Progenitor cell of endocrine pancreas (in vitro differentiated cells): ENCODE measurements at places on chromosomes 3 and 15. TPM values are rescaled to one million over a fixed set of nuclear protein-coding genes. Genes with fewer than 3 reads are reported as not detected.

GRCh38 chr3:136141891-136142290, 54.2 kb downstream of the MSL2 start:
- peaks cover 13% of the 10 kb centered on the region for H3K4me1 ChIP-seq
- H3K36me3 ChIP-seq = peaks cover 22% of the 10 kb centered on the region
- peak overlapping the region; percentile 53 for H3K27ac ChIP-seq
- DNase-seq = no peak
- H3K27me3 ChIP-seq = no peaks in the 10 kb centered on the region

DNA sequence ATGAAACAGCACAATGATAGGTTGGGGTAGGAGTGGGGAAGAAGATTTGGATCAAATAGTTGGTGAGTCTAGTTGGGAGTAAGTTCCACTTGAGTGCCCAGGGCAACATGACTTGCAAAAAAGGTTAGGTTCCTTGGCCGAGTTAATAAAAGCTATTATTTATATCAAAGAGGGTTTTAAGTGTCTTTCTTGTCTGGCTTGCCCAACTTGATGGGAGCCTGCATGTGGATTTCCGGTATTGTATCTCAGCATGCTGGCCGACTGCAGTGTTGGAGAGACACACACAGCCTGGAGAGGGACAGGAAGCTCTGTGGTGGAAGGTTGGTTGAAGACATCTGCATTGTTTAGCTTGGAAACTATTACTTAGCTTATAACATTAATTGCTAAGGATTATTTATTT, 449.5 kb upstream of the TBL1XR1 start:
- no peaks in the 10 kb centered on the region for H3K36me3 ChIP-seq
- no peak overlapping the region for H3K27ac ChIP-seq
- DNase-seq = no peak

DNA sequence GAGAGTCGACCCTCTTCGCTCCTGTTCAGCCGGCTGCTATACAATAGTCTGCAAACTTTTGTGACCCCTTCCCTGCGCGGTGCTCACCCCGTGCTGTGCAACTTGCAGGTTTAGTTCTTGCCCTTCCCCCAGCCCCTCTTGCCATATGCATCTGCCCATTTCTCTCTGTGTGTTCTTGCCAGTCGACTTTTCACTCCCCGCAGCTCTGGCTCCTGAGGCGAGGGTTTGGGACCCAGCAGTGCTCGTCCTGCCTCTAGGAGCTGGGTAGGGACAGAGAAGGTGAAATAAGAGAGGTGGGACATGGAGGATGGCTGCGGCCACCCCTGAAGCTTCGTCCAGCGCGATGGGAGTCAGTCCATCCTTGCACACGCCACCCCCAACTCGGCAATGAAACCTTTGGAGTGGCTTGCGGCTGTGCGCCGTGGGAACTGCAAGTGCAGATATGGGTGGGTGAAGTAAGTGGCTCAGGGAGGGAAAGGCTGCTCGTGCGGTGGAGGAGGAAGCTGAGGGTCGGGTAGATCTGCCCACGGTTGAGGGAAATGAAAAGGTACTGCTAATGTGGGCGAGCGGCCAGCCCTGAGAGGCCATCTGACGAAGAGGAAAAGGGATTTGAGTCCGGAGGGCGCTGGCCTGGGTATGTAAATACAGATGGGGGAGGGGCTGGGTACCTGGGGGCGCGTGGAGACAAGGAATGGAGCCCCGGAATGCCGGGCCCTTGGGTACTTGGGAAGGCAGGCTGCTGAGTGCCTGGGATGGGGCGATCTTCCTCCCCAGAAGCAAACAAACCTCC, 1.0 kb downstream of the LRRC3B start:
- no peak overlapping the region for H3K27ac ChIP-seq
- no peak for DNase-seq
- H3K4me1 ChIP-seq = peaks cover 21% of the 10 kb centered on the region
- H3K36me3 ChIP-seq = no peaks in the 10 kb centered on the region
- peaks cover 76% of the 10 kb centered on the region for H3K27me3 ChIP-seq

GRCh38 chr15:64909546-64909945, 2.2 kb upstream of the ANKDD1A start:
- no peak overlapping the region for H3K4me3 ChIP-seq
- no peak for DNase-seq
- no peak overlapping the region for H3K27ac ChIP-seq
- H3K4me1 ChIP-seq = peaks cover 5% of the 10 kb centered on the region
- H3K36me3 ChIP-seq = no peaks in the 10 kb centered on the region

DNA sequence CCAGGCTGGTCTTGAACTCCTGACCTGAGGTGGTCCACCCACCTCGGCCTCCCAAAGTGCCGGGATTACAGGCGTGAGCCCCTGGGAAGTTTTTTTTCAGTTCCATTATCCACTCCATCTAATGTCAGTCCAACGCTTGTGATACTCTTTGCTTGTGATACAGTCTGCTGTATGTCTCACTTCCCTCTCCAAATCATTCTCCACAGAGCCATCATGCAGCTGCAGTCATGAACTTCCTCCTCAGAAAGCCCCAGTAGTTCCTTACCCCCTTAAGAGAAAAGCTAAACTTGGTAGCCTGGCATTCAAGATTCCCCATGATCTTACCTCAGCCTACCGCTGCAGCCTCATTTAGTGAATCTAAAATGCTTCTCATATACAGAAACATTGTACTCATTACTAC, 2.3 kb downstream of the ARPC4 start:
- peaks cover 16% of the 10 kb centered on the region for H3K4me1 ChIP-seq
- DNase-seq = no peak
- H3K27me3 ChIP-seq = no peaks in the 10 kb centered on the region
- H3K36me3 ChIP-seq = peaks cover 15% of the 10 kb centered on the region
- H3K4me3 ChIP-seq = peak overlapping the region; percentile 71

GRCh38 chr3:161800985-161801559, 304.5 kb downstream of the OTOL1 start:
- H3K27ac ChIP-seq = no peak overlapping the region
- no peaks in the 10 kb centered on the region for H3K4me1 ChIP-seq

GRCh38 chr3:14546041-14546440, 5.9 kb upstream of the GRIP2 start:
- DNase-seq = no peak
- peaks cover 6% of the 10 kb centered on the region for H3K4me1 ChIP-seq
- no peak overlapping the region for H3K27ac ChIP-seq
- H3K4me3 ChIP-seq = no peak overlapping the region

DNA sequence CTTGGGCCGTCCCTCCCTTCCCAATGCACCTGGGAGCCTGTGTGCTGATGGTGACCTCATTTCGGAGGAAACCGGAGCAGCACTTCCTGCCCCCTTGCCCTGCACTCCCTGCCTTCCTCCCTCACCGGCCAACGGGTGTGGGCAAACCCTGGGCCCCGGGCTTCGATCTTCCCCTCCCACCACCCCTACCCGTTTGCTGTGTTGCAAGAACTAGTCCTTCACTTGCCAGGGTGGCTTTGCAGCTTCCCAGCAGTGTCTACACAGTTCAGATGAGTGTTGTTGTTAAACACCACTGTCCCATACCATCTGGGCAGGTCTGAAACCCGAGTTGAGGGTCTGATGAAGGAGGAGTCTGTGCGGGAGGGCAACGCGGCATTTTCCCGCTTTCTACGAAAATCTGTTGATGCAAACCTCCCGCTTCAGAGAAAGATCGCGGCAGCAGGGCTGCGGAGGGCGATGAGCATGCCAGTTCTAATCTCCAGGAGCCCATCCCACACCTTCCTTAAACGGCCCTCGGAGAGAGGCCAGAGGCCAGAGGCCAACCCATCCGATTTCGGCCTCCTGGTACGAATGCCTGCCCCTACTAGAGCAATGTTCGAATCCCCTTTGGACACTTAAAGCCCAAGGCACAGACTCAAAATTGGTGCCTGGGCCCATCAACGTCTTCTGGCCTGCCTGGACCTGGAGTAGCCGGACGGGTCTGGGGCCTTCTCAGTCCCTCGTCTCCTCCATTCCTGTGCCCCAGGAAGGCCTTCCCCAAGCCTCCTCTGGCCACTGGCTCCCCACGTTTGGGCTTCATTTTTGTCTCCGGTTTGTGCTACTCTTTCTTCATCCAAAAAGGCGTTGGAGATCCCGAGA, 35.7 kb upstream of the POLG start:
- peaks cover 87% of the 10 kb centered on the region for H3K27me3 ChIP-seq
- no peak overlapping the region for H3K27ac ChIP-seq
- no peak overlapping the region for H3K4me3 ChIP-seq
- H3K36me3 ChIP-seq = no peaks in the 10 kb centered on the region

GRCh38 chr3:179615458-179616173, 11.0 kb downstream of the NDUFB5 start:
- no peak overlapping the region for H3K4me3 ChIP-seq
- H3K27ac ChIP-seq = no peak overlapping the region
- H3K36me3 ChIP-seq = peaks cover 25% of the 10 kb centered on the region
- no peaks in the 10 kb centered on the region for H3K4me1 ChIP-seq

DNA sequence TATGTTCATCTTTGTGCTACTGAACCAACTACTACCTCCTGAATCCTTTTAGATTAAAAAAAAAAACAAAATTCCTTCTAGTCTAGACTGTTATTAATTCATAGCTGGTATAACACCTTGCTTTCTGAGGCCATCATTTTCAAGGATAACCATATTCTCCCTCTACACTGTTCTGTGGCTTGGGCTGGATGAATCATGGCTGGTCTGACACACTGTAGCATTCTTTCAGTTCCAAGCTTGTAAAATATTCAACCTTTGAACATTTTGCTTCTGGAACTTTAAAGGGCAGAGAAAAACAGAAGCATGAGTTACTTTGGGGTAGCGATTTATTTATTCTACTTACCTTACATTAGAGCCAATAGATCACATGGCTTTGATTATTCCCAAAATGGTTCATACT, 7.6 kb downstream of the HSPBAP1 start:
- no peak overlapping the region for H3K4me3 ChIP-seq
- H3K27me3 ChIP-seq = no peaks in the 10 kb centered on the region
- H3K36me3 ChIP-seq = peaks cover 7% of the 10 kb centered on the region
- no peak overlapping the region for H3K27ac ChIP-seq

DNA sequence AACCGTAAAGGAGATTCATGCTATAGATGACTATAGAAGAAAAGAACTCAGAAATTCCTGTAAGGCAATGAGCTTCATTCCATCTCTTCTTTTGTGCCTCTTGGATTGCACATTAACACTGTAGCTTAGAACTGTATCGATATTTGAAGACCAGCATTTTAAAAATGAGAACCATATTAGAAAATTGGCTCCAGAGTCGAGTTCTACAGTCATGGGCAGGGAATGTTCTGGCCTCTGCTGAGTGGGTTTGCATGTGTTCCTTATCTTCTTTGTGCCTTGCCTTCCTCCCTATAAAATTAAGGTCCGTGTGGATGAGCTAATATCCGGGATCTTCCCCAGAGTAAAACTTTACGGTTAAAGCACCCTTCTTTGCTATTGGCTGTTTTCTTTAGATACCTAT, 77.4 kb upstream of the PLCL2 start:
- H3K4me3 ChIP-seq = no peak overlapping the region
- no peaks in the 10 kb centered on the region for H3K36me3 ChIP-seq
- H3K4me1 ChIP-seq = peaks cover 2% of the 10 kb centered on the region
- peaks cover 4% of the 10 kb centered on the region for H3K27me3 ChIP-seq
- DNase-seq = no peak

FES gene
- 13.8 and 16.2 TPM in 2 replicates for total RNA-seq

DNA sequence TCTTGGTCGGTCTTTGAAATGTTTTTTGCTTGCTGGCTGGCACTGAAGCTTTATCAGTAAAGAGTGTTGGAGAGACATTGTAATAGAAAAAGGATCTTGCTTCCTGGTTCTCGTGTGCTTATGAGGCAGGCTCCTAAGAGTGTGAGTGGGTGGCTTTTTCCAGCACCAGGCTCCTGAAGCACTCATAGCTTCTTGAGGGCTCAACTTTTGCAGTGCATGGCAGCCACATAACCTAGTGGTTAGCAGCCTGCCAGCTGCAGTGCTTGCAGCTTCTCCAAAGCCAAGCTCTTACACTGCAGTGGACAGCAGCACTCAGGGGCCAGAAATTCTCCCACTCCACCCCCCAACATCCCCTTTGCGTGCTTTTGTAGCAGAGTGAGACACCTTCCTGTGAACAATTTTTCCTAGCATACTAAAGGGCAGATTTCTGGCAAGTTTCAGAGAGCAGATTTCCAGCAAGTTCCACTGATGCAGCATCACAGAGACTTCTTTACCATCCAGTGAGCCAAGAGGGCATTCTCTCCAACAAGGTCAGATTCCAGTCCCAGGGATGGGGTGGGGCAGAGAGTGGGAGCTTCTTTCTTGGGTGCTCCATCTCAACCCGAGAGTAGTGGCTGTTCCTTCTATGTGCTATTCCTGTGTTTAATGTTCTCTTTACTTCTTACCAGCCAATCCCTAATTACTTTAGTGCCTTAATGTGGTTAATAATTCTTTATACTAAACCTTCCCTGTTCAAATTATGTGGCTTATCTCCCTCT, 15.8 kb upstream of the ARHGEF26 start:
- peaks cover 2% of the 10 kb centered on the region for H3K4me1 ChIP-seq
- no peak for DNase-seq
- H3K27ac ChIP-seq = no peak overlapping the region
- H3K36me3 ChIP-seq = no peaks in the 10 kb centered on the region
- H3K4me3 ChIP-seq = no peak overlapping the region
- H3K27me3 ChIP-seq = no peaks in the 10 kb centered on the region

SLC22A14 gene
- 0.18 and 0.72 TPM in 2 replicates for total RNA-seq

ENTPD3 gene
- 1.3 and 1.4 TPM in 2 replicates for total RNA-seq

- H3K4me1 ChIP-seq = peaks cover 3% of the 10 kb centered on the region
- H3K27ac ChIP-seq = no peak overlapping the region
- H3K36me3 ChIP-seq = no peaks in the 10 kb centered on the region
These were observed 1.2 kb downstream of the DCLK3 start for GRCh38 chr3:36762918-36763849.

GRCh38 chr15:99662903-99663302, 70.3 kb downstream of the LYSMD4 start:
- H3K4me1 ChIP-seq = peaks cover 6% of the 10 kb centered on the region
- no peaks in the 10 kb centered on the region for H3K27me3 ChIP-seq
- H3K36me3 ChIP-seq = peaks cover 24% of the 10 kb centered on the region
- DNase-seq = no peak
- no peak overlapping the region for H3K4me3 ChIP-seq

DNA sequence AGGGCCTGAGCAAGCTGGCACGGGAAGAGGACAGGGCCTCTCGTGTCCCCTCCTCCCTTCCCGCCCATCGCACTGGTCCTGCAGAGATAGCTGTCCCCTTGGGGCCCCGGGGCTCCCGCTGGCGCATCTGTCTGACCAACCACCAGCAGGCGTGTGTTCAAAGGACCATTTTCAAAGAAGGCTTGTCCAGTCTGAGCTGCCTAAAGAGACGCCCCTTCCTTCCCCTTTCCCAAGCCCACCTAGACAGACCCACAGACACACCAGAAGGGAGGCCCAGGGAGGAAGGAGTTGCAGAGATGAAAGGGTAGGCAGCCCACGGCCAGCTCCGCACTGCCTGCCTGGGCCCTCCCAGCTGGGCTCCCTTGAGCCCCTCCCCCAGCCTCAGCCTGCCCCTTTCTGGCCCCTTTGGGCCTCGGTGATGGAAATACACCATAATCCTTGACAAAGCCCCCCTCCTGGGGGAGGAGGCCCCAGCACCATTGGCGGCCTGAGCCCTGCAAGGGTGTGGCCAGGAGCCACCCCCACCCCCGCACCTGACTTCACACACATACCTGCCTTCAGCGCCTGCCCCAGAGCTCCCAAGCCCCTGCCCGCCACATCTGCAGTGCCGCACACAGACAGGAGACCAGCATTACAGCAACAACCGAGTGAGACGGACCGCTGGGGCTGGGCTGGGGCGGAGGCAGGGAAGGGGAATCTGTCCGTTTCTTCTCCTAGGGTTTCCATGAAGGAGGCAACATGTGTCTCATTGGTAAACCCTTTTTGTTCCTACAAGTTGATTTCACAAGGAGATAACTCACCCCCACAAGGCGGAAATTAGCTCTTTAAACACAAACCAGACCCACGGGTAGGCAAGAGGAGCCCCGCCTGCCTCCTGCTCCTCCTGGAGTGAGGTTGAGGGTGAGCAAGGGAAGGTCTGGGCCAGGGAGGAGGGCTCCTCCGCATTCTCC, at the start of gene STRA6:
Gene STRA6 (minus strand): TSS at position 336 of the 950 bp plus-strand sequence. CDS start 520 bp downstream, outside the sequence.
- peak; percentile 38 for DNase-seq
- peak within 1 kb of the TSS; percentile 65 for H3K27ac ChIP-seq
- peaks cover 47% of the 10 kb centered on the region for H3K27me3 ChIP-seq
- peak within 1 kb of the TSS; percentile 51 for H3K4me3 ChIP-seq
